ENCODE measurements at places on chromosomes 7 and 10.
A peak's percentile ranks its signal among the peaks of the same experiment; 100 is the strongest.

DNA sequence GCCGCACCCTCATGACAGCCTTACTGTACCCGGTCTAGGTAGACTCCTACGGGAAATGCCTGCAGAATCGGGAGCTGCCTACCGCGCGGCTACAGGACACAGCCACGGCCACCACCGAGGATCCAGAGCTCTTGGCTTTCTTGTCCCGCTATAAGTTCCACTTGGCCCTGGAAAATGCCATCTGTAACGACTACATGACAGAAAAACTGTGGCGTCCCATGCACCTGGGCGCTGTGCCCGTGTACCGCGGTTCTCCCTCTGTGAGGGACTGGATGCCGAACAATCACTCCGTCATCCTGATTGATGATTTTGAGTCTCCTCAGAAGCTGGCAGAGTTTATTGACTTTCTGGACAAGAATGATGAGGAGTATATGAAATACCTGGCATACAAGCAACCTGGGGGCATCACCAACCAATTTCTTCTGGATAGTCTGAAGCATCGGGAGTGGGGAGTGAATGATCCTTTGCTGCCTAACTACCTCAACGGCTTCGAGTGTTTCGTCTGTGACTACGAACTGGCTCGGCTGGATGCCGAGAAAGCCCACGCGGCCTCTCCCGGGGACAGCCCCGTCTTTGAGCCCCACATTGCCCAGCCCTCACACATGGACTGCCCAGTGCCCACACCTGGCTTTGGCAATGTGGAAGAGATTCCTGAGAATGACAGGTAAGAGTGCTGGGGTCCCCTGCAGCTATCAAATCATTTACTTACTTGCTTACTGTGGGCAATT lies 8.5 kb upstream of the CHCHD1 start:
- H3K4me3 ChIP-seq: peak overlapping the region; percentile 78
- no peaks in the 10 kb centered on the region for H3K27me3 ChIP-seq
- no peak for DNase-seq
- peaks cover 40% of the 10 kb centered on the region for H3K4me1 ChIP-seq
- H3K27ac ChIP-seq: peak overlapping the region; percentile 95

DNA sequence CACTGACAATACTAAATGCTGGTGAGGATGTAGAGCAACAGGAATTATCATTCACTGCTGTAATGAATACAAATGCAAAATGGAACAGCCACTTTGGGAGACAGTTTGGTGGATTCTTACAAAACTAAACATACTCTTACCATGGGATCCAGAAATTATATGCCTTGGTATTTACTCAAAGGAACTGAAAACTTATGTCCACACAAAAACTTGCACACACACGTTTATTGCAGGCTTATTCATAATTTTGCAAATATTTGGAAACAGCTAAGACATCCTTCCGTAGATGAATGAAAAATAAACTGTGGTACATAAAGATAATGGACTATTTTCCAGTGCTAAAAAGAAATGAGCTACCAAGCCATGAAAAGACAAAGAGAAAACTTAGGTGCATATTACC lies 69.6 kb downstream of the SEM1 start:
- no peak overlapping the region for H3K4me3 ChIP-seq
- DNase-seq: no peak
- no peaks in the 10 kb centered on the region for H3K27me3 ChIP-seq
- H3K4me1 ChIP-seq: no peaks in the 10 kb centered on the region
- H3K36me3 ChIP-seq: no peaks in the 10 kb centered on the region

DNA sequence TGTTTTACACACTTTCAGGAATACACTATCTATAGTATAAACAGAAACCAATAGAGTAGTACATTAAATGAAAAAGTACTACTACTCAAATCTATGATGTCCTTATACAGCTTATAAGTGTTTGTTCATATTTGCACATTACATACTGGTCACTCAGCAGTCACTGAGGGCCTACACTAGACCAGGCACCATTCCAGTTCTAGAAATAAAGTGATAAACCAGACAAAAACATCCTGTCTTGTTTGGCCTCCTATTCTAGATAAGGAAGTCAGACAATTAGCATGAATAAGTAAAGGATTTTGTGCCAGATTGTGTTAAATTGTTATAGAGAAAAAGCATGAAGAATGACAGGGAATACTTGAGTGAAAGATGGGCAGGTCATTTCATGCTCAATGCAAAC lies 219.0 kb downstream of the CRPPA start:
- H3K27ac ChIP-seq: no peak overlapping the region
- no peaks in the 10 kb centered on the region for H3K36me3 ChIP-seq
- no peaks in the 10 kb centered on the region for H3K4me1 ChIP-seq
- no peaks in the 10 kb centered on the region for H3K27me3 ChIP-seq
- no peak for DNase-seq
- H3K4me3 ChIP-seq: no peak overlapping the region

- H3K27me3 ChIP-seq: no peaks in the 10 kb centered on the region
- H3K4me1 ChIP-seq: peaks cover 17% of the 10 kb centered on the region
- H3K36me3 ChIP-seq: no peaks in the 10 kb centered on the region
- no peak for DNase-seq
Measured at GRCh38 chr10:121288011-121288410, 310.2 kb downstream of the FGFR2 start.

GRCh38 chr7:3732395-3733005 lies 431.4 kb downstream of the SDK1 start:
- no peaks in the 10 kb centered on the region for H3K4me1 ChIP-seq
- no peak for DNase-seq
- no peak overlapping the region for H3K27ac ChIP-seq
- no peaks in the 10 kb centered on the region for H3K27me3 ChIP-seq
- no peaks in the 10 kb centered on the region for H3K36me3 ChIP-seq
